ENCODE measurements at places on chromosomes 12 and 14.

- no peak for DNase-seq
These were observed 221.9 kb upstream of the EGLN3 start for GRCh38 chr14:34172550-34173368.

- DNase-seq = no peak
These were observed 3.6 kb upstream of the FOS start for GRCh38 chr14:75274899-75275569.

- DNase-seq = no peak
These were observed 102.5 kb upstream of the MDM1 start for GRCh38 chr12:68434391-68435298.

DNA sequence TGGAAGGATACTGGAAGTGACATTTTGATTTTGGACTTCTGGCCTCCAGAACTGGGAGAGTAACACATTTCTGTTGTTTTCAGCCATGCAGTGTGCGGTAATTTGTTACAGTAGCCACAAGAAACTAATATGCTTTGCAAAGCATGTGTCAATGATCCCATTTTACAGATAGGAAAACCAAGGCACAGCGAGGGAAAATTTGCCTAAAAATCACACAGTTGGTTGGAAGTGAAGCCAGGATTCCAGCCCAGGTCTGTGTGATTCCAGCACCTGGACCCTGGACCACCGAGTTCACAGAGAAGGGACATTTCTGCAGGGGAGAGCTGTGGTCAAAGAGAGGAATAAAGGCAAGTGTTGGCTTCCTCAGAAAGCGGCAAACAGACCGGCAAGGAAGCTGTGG lies 106.7 kb upstream of the MED13L start:
- DNase-seq = no peak

GRCh38 chr12:105076098-105076497 lies 8.2 kb downstream of the ALDH1L2 start:
- DNase-seq = no peak

DNA sequence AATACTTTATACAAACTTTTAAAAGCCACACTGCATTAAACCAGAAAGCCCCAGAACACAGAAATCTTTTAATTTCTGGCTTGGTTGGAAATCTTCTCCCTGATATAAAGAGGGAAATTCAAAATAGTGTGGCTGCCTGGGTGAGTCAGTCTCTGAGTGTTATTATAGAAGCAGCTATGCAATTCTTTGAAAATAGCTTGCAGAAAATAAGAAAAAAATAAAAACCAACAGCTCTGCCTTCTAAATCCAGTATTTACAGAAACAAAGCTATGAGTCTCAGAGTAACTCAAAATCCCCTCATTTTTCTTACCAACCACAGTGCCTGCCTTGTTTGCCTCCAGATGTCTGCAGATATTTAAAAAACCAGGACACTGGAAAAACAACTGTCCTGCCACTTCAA lies 68.6 kb upstream of the FERMT2 start:
- no peak for DNase-seq

- DNase-seq = no peak
These were observed 9.2 kb downstream of the HIF1A start for GRCh38 chr14:61704554-61704953.

GRCh38 chr12:113378291-113378690 lies 19.9 kb downstream of the PLBD2 start:
- no peak for DNase-seq

DNA sequence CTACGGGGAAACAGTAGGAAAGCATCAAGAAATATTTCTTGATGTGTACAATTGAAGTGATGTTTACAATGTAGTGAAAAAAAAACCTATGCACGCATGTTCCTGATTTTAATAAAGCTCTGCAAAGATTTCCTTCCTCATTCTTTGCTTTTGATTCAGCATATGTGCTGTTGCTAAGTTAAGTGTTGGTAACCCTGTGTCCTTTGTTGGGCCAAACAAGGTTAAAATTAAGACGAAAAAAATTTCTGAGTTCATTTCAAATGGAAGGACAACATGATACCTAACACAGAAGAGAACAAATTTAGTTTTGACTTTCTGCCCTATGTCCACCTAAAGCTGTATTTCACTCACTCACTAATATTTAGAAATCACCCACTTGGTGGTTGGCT lies 62.8 kb downstream of the PPP2R5C start:
- DNase-seq = no peak

GRCh38 chr14:21933681-21934080 lies 260.1 kb upstream of the OR4E1 start:
- DNase-seq = no peak

- DNase-seq = no peak
These were observed 57.9 kb downstream of the PPP2R5C start for GRCh38 chr14:101819251-101819990.

DNA sequence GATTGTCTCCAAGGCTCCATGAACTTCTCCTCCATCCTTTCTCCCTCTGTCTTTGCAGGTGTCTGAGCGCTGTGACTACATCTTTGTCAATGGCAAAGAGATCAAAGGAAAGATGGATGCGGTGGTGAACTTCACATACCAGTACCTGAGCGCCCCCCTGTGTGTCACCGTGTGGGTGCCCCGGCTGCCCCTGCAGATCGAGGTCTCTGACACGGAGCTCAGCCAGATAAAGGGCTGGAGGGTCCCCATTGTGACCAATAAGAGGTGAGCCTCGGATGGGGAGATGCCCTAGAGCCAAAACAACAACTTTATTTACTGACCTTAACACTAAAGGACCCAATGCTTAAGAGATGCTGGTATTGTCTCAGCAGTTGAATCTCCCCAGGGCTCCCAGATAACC lies 130.0 kb downstream of the SLC15A4 start:
- no peak for DNase-seq

- no peak for DNase-seq
These were observed 553.2 kb downstream of the VRK1 start for GRCh38 chr14:97350415-97350814.

DNA sequence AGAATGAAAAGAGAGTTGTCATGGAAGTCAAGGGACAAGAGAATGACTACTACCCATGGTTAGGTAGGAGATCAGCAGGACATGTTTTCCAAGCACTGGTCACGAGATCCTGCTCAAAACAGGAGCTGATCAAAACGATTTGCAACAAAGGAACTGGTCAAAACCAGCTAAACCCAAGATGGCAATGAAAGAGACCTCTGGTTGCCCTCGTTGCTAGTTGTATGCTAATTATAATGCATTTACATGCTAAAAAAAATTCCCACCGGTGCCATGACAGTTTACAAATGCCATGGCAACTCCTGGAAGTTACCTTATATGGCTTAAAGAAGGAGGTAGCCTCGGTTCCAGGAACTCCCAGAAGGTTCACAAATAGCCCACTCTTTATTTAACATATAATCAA lies 95.0 kb upstream of the OTX2 start:
- no peak for DNase-seq

- no peak for DNase-seq
These were observed 19.7 kb downstream of the SPTB start for GRCh38 chr14:64860039-64860438.

DNA sequence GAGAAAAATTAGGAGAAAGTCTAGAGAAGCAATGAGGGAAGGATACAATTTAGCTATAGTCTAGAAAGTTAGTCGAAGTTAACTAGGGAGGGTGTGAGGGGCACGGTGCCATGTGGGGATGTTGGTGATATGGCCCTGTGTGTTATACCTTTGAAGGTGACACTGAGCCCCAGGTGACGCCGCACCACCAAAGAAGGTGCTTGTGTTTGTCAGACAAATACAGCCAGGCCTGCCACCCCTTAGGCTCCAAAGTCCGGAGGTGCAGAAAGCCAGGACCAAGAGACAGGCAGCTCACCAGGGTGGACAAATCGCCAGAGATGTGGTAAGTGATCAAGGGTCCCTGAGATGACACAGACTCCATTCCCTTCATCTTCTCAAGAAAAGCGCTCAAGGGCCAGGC lies 1.1 kb downstream of the C1S start:
- no peak for DNase-seq

DNA sequence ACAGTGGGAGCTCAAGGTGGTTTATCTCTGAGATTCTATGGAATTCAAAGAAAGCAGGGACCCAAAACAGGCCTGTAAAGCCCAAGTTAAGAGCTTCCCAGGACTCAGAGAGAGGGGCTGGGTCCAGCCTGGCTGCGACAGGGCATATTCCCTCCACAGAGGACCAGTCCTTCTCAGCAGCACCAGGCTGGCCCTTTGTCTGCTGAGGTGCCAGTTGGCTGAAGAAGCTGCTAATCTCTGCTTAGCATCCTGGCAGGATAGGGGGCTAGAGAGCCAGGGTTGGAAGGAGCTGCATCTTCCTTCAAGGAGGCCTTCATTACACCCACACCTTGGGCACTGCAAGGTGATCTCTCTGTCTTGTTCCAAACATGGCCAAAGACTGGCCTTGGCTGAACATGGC lies 68.3 kb upstream of the TUNAR start:
- no peak for DNase-seq

GRCh38 chr12:57552835-57553313 lies 3.0 kb downstream of the KIF5A start:
- no peak for DNase-seq

DNA sequence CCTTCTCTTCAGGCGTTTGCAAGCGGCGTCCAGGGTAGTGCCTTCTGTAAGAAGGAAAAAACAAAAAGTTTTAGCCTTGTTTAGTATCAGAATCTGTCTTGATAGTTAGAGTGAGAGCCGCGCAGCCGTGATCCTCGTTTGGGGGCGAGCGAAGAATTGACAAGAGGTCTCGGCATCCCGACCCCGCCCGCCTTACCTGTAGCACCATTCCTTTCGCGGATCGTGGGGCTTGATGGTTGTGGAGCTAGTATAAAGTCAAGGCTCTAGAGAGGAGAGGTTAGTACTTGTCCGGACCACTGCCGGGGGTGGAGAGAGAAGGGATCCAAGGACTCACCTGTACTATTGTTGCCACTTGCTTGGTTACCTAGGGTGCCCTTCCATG lies 494 bp downstream of the TMTC3 start:
- no peak for DNase-seq

DNA sequence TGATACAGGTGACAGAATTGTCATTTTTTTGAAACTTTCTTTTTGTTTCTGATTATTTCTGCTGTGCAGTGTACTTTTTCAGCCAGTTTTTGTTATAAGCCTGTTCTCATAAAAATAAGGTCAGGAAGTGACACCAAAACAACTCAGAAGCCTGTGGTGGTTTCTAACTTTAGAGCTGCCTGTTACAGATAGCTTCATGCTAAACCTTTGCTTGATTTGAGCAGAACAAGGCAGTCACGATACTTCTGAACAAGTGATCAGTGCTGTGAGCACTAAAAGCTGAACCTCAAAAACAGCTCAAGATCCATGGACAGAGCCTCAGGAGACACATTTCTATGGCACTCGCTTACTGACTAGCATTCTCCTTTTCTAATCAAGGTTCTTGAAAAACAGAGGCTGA lies 82.0 kb downstream of the PRKCH start:
- no peak for DNase-seq

DNA sequence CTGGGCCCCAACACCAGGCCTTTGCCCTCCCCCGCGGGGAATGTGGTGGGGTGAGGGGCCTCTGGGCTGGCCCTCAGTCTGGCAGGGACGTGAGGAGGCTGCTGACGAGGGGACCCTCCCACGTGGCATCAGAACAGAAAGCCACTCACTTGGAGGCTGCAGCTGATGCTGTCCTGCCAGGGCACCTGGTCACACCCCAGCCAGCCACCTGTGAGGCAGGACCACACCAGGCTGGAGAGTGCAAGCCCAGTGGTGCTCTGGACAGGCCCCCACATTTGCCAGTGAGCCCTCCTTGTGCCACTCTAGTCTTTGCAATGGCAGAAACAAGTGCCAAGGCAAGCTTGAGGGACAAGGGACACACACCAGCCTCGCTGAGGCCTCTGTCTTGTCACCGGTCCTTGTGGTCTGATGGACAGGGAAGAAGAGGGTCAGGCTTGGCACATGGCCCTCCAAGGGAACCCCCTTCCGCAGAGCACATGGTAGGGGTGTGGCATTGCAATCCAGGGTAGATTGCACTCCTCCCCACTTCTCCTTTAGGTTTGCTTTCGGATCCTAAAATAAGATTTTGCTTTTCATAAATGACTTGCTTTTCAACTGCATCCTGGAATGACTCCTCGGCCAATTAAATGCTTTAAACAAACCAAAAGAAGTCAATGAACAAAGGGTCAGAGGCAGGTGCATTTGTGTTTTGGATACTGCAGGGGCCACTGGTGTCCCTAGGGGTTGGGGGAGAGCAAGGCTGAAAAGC lies 53.7 kb downstream of the CCDC88C start:
- no peak for DNase-seq

- no peak for DNase-seq
These were observed 14.9 kb downstream of the ABCB9 start for GRCh38 chr12:122951406-122951805.

GRCh38 chr12:67761566-67761965 lies 113.0 kb downstream of the DYRK2 start:
- peak; percentile 20 for DNase-seq

DNA sequence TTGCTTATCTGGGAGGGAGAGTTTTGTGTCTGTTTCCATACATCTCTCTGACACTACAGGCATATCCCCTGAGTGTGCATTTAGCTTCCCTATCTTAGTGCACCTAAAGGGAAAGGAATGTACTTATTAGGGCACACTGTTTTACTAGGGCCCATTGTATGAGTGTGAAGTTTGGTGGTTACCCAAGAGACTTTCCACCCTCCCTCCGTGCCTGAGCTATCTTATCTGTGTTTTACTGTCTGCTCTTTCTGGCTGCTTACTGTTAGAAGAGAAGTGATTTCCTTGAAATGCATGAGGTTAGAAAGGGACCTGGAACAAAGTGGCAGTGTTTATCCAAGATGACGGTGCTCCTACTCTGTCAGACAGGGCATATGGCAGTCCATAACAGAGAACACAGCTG lies 8.5 kb upstream of the SVOP start:
- DNase-seq = no peak

DNA sequence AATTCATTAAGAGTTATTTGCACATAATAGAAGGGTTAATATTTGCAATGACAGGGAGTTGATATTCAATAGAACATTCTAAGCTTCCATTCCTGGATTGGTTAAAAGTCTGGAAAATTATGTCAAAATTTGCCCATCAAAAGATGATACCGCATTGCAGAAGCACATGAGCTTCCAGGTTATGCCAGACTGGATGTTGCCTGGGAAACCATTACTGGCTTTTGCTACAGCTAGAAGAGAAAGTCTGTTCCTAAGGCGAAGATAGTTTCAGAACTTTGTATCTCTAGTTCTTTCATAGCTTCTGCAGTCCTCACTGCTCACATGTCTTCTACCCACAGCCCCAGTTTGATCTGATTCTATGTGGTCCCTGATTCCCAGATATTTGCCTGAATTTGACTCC lies 122.4 kb upstream of the AMIGO2 start:
- no peak for DNase-seq

DNA sequence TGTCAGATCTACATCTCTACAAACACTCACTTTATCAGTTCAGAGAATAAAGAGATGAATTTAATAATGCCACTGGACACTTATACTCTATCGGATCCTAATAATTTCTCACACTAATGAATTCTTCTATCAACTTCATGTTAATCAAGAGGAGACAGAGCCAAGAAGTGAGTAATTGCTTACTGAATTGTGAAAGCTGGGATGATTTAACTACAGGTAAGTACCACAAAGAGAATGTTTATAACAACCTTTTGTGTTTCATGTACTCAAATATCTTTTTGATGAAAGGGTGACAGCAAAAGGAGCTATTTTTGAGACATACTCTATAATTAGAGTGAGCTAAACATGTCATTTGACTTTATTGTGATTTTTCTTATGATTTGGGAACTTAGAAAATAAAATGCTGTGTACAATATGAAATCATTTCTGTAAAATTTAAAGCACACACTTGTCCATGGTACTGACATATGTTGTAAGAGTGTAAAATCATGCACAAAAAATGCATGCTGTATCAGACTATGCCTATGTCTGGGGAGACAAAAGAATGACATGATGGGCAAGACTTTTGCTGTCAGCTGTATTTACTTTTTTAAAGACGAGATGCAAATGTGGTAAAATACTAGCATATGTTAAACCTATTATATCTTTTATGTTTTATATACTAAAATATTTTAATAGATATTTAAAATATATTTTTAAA lies 361.2 kb downstream of the CCER1 start:
- DNase-seq = no peak

Measured in forelimb muscle (tissue), 1 donor.